Activated T-cell treated with anti-CD3 and anti-CD28 coated beads, Interleukin-2, amount 50 U/mL, for 4 hours (primary cell): ENCODE measurements at places on chromosomes 7 and 10.

- no peak for DNase-seq
Measured at GRCh38 chr10:21985541-21985940, 18.0 kb downstream of the DNAJC1 start.

- DNase-seq = no peak
Measured at GRCh38 chr7:5528071-5528814, 104.6 kb upstream of the TNRC18 start.

DNA sequence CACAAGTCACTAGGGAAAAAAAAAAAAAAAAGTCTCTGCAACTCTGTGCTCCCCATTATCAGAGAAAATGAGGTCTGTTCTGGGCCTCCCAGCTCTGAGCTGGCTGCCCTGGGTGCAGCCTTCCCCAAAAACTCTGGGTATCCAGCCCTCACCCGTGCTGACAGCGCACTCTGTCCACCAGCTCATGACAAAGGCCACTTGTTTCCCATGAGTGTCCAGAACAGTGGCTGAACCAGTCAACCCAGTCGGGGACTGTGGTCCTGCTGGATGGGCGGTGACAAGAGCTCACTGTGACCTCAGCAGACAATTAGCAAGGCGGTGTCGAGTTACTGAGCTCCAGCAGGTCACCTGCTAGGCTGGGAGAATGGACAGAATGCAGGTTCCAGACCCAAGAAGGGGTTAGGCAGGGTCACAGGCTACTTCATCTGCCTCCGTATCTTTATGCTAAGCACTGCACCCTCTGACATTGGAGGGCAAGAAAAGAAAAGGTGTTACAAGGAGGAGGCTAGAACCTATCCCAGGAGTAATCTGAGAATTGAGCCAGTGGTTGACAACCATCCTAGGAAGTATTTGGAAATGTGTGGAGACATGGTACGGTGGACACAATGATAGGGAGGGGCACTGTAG is 37.2 kb downstream of the DLG5 start:
- no peak for DNase-seq

- no peak for DNase-seq
Measured at GRCh38 chr7:136971776-136972175, 103.3 kb downstream of the CHRM2 start.

GRCh38 chr10:28711776-28712175 is 34.5 kb downstream of the BAMBI start:
- DNase-seq = no peak

DNA sequence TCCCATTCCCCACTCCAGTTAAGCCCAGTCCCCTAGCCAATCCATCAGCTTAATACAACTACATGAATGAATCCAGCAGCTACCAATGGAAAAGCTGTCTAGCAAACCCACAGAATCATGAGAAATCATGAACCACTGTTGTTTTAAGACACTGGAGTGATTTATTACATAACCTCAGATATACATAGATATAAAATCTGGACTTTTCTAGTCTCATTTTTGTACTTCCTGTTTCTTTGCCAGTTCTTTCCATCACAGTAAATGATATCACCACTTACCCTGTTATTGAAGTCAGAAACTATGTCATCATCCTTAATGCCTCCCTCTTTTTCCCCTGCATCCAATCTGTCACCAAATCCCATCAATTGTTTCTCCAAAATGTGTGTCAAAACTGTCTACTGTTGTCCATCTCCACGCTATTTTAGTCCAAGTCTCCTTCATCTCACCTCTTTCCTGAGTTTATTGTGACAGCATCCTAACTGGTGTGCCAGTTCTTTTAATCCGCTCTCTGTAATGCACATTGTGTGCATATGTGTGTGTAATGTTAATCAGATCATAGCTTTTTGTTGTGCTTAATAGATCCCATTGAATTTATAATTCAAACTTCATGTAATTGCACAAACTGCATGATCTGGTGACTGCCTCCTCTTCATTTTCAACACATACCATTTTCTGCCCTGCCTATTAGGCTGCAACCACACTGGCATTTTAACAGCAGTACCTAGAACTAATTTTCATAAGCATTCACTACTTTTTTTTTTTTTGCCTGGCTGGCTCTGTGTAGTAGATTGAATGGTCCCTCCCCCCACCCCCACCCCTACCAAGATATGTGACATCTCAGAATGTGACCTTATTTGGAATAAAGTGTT is 56.0 kb downstream of the MKLN1 start:
- no peak for DNase-seq

DNA sequence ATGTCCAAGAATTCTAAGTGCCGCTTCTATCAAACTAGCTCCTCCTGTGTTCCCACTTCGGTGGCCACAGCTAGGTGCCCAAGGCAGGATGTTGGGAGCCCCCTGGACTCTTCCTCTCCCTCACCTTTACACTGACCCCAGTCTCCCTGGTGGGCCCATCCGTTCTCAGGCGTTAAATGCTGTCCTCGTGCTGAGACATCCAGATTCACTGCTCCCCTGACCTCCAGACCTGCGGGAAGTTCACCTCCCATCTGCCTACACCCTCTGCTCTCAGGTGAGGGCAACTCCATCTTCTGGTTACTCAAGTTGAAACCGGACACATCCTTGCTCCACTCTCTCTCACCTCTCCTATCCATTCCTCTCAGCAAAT is 114.3 kb downstream of the ARHGAP22 start:
- DNase-seq = no peak

- DNase-seq = no peak
Measured at GRCh38 chr10:120460776-120461175, 3.7 kb downstream of the PLPP4 start.

GRCh38 chr10:83522881-83523386 is 616.4 kb upstream of the GHITM start:
- DNase-seq = no peak

- DNase-seq = no peak
Measured at GRCh38 chr7:155338632-155339320, 41.1 kb downstream of the INSIG1 start.
